HS-27A (cell line): ENCODE measurements at places on chromosomes 2 and 18.

DNA sequence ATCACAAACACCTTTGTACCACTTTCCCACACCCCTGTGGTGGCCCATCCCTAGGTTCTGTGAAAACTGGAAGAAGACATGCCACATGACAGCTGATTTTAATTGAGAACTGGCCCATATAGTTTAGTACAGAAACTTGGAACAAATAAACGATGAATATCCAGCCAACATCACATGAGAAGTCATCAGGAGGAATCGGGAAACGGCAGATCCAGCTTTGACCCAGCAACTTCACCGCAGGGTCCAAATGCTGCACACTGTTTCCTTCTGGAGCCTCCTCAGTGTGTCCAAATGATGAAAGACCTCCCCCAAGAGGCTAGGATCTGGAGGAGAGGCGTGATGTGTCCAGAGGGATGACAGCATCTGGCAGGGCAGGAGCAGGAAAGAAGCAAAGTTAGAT lies 75.5 kb downstream of the COPS8 start:
- no peak for DNase-seq

GRCh38 chr2:33482518-33482917 lies 6.1 kb downstream of the RASGRP3 start:
- no peak for DNase-seq

GRCh38 chr2:79670198-79670597 lies 157.3 kb downstream of the CTNNA2 start:
- DNase-seq = peak; percentile 48

DNA sequence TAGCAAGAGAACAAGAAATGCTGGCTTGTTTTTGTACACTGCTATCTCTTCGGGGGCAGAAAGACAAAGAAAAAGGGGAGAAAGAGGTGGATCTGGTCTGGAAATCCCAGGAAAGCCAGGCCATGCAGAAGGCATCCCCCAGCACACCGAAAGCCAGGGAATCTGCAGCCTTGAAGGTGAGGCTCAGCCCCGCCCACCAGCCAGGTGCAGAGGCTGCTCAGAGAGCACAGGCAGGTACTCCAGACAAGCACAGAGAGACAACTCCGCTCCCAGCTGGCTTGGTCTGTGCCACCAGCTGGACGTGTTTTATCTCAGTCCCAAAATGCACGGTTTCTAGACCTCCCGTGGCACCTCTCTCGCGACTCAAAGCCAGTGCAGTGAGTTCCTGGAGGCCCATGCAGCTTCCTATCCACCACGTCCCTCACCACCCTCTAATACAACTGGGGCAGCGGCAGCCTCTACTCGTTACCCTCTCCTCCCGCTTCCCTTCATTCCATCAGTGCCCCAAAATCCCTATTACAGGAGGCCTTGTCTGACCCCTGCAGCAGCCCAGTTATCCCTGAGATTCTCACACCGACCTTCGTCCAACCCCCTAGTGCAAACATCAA lies 62.8 kb downstream of the HDAC4 start:
- DNase-seq = no peak

GRCh38 chr2:15647622-15648590 lies 56.2 kb downstream of the DDX1 start:
- no peak for DNase-seq

DNA sequence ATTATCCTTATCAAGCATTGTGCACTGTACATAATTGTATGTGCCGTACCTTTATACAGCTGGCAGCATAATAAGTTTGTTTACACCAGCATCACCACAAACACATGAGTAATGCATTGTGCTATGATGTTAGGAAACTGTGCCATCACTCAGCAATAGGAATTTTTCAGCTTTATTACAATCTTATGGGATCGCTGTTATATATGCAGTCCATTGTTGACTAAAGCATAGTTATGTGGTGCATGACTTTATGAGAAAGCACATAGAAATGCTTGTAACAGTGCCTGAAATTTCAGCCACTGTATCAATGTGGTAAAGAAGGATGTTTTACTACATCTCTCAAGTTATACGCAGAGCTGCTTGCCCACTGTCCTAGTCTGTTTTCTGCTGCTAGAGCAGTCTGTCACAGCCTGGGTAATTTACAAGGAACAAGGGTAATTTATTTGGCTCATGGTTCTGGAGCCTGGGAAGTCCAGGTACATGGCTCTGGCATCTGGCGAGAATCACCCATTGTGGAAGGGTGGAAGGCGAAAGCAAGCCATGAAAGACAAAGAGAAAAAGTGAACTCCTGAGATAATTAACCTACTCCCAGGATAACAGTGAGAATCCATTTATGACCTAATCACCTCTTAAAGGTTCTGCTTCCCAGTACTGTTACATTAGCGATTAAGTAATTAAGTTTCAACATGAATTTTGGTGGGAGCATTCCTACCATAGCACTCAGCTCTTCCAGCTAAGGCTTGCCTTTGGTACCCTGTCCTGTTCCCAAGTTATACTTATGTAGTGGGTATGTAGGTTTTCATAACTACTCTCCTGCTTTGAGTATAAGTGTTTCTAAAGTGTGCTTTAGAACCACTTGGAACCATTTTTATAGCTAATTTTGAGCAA lies 4.6 kb downstream of the MAP3K20 start:
- DNase-seq = peak; percentile 71

- no peak for DNase-seq
Measured at GRCh38 chr2:15856318-15856717, 84.0 kb upstream of the MYCN start.

DNA sequence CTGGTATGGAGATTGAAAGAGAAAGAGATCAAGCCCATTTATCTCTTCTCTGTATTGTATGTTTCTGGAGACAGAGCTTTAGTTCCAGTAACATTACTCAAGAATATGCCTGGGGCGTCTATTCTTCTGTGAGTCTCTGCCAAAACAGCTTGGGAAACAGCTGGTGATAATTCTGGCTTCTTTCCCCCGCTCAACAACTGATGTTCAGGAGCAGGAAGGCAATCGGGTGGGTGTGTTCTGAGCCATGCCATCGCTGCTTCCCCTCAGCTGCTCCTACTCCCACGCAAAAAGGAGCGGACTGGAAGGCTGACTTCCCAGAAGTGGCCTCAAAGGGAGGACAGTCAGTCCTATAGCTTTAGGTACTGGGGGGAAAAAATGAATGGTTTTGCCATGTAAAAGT lies 695.1 kb downstream of the PLCL1 start:
- no peak for DNase-seq

DNA sequence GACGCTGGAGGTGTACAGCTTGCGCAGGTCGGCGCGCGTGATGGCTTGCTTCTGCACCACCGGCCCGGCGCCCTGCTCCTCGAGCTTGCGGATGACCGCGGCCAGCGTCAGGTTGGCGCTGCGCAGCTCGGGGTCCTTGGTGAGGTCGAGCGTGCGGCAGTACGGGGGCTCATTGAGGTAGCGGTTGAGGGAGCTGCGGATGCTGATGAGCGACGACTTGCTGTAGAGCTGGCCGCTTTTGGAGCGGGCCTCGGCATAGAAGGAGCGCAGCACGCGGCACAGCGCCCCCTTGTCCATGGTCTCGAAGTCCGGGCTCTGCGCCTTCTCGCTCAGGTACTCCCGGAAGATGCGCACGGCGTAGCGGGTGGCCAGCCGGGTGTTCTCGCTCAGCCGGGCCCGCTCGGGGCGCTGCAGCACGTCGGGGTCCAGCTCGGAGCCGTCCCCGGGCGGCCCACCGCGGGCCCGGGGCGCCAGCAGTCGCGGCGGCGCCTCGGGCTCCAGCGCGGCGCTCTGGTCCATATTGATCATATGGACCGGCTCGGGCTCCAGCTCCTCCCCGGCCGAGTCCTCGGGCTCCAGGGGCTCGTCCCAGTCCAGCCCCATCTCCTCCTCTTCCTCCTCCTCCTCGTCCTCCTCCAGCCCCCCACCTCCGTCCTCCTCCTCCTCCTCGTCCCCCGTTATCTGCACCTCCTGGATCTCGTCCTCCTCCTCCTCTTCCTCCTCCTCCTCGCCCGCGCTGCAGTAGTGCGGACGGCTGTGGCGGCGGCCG lies 523 bp downstream of the KCTD1 start:
- DNase-seq = no peak

DNA sequence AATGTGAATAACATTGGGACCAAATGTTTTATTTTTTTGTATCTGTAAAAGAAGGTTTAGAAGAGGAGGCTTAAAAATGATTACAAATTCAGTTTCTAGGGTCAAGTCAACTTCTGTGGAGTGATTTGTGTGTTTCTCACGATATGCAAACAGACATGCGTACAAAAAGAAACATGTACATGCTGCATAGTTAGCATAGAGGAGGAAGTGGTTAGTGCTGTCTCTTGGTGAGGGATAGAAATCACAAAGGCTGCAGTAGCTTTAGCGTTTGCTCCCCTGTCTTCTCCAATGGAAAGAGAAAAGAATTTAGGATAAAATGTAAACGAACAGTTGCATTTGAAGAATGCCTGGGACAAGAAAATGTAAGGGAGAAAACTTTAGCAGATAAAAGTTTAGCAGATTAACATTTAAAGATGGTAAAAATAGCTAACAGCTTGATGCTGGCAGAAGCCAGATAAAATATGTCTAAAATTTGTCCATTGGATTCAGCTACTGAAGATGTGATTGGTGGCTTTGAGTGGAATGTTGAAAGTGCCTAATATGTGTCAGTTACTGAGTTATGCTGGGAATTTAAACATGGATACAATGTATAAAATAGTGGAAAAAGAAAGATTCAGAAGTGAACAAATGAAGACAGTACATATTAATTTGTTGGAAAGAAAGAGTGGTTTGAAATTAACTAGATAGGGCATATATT lies 44.9 kb downstream of the MALT1 start:
- DNase-seq = no peak

DNA sequence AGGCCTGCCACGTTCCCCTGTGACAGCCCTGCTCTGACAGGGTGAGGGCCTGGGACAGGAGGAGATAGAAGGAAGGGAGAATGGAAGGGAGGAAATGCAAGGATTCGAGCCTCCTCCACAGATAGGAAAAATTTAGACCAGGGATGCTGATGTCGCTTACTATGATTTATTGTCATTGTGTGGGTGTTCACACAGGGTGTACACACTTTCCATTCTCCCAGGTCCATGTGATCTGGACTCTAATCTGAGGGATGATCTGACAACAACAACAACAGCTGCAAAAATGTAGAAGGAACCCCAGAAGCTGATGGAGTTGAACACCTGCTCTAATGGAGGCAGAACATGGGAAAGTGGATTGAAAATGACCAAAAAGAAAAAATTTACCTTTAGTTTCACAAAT lies 231.7 kb upstream of the TNP1 start:
- no peak for DNase-seq

- peak; percentile 15 for DNase-seq
Measured at GRCh38 chr2:175111200-175111657, 56.8 kb downstream of the ATF2 start.

DNA sequence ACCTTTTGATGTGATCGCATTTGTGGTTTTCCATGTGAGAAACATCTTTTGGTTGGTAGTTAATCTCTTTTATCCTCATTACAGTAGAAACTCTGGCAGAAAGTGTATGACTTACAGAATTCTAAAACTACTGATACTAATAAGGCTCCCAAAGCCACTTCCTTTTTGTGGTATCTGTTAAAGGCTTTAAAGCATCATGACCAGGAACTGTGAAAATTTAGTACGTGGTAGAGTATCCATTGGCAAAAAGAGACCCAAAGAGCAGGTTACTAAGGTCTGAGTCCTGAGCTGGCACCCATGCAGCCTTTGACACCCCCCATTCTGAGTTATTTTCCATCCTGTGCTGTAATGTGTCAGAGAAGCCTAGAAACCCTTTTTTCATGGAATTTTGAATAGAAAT lies 94.5 kb downstream of the DPP4 start:
- DNase-seq = no peak

DNA sequence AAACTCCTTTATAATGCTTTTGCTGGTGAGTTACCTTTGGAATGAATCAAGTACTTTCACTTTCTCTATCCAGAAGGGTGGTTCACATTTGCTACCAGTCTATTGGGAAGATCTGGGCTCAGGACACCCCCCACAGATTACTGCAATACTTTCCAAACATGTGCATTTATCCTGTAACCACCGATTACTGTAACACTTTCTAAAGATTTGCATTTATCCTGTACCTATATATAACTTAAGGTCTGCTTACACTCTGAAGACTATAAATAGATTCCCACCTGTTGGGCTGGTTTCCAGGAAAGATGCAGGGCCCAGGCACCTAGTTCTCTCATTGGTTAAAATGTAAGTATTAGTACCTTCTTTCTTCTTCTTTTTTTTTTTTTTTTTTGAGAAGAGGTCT lies 113.0 kb upstream of the NEDD4L start:
- DNase-seq = no peak

DNA sequence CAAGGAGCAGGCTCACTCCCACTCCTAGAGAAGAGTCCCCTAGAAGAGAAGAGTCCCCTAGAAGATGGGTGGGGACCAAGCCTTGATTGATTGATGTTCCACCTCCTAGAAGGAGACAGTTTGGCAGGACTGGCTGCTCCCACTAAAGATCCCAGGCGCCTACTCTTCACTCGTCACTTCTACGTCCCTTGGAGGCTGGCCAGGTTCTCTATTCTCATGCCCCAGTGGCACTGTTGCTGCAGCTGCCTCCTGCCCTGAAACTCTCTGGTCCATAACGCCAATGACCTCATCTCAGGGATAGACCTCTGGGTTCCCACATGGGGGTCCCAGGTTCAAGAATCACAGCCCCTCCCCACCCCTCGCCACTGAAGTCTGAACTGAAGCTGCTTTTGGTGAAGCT lies 2.5 kb upstream of the SP140L start:
- DNase-seq = no peak

DNA sequence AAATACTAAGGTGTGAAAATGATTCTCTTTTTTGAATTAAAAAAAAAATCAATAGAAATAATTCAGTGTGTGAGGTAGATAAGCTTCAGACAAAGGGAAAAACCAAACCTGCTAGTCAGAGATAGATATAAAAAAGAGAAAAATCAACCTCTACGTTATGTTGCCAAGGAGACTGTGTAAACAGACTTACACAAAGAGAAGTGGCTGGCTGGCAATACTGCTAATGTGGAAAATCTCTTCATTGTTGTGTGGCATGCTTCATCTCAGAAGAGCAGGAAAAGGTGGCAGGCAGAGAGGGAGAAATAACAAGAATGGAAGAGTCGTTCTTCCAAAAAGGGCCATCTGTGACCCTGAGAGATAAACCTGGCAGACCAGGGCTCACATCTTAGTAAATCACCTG lies 200.8 kb downstream of the SLC8A1 start:
- no peak for DNase-seq

- no peak for DNase-seq
Measured at GRCh38 chr2:192051533-192051932, 143.2 kb downstream of the TMEFF2 start.

GRCh38 chr2:57408587-57408986 lies 638.0 kb upstream of the VRK2 start:
- no peak for DNase-seq

GRCh38 chr2:146540271-146540932 lies 1304.4 kb upstream of the ACVR2A start:
- DNase-seq = no peak

GRCh38 chr2:1910592-1911246 lies 166.4 kb upstream of the PXDN start:
- no peak for DNase-seq

GRCh38 chr18:74498712-74499627 lies 2.8 kb downstream of the CNDP2 start:
- DNase-seq = no peak

- no peak for DNase-seq
Measured at GRCh38 chr2:53067056-53067455, 700.5 kb upstream of the CHAC2 start.
